ENCODE measurements at places on chromosomes 7 and 10.

DNA sequence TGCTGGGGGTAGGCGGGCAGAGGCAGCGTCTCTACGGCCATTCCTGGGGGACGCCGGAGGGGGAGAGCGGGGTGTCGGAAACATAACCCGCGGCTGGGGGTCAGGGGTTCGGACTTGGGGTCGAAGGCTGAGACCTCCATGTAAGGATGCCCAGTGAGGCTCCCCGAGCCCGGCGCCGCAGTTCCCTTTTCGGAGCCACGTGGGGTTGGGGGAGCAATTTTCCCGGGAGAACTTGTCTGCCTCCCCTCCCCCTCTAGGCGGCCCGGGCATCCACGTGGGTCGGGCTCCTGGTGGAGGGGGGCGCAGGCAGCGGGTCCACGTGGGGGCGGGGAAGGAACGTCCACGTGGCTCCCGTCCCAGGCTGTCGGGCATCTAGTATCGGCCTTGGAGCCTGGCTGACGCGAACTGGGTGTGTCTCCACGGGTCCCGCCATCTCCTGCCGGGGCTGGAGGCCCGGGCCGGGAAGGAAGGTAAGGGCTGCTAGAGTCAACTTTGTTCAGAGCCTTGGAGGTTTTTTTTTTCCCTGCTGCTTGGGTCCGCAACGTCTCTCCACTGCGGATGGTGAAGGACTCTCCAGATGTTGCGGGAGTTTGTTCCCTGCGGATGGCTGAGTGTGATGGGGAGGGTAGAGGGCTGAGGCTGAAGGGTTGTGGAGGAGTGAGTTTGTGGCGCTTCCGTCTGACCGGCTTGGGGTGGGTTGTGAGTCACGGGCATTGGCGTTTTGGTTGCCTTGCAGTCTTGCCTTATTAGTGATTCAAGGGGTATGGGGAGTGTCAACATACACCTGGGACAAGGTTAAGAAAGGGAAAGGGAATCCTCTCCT lies 744 bp downstream of the PPRC1 start:
- DNase-seq, result peak; percentile 51

- no peak for DNase-seq
Observed at GRCh38 chr10:84196941-84197340, 2.6 kb downstream of the CDHR1 start.

DNA sequence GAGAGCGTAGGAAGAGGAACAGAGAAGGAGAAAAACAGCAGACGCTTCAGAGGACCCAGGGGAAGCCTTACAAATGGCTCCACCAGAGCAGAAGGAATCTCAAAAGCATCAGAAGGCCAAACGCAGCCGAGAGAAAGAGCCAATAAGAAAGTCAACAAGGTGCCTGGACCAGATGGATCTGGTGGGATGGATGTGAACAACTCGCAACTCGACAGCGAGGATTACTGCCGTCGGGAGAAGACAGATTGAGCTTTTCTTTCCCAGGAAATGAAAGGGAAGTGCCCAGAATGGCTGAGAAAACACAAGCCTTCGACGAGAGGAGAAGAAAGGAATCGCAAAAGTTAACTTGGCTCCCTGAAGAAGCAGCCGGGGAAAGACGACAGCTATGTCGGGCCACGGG lies 132.8 kb upstream of the MGMT start:
- DNase-seq, result no peak

DNA sequence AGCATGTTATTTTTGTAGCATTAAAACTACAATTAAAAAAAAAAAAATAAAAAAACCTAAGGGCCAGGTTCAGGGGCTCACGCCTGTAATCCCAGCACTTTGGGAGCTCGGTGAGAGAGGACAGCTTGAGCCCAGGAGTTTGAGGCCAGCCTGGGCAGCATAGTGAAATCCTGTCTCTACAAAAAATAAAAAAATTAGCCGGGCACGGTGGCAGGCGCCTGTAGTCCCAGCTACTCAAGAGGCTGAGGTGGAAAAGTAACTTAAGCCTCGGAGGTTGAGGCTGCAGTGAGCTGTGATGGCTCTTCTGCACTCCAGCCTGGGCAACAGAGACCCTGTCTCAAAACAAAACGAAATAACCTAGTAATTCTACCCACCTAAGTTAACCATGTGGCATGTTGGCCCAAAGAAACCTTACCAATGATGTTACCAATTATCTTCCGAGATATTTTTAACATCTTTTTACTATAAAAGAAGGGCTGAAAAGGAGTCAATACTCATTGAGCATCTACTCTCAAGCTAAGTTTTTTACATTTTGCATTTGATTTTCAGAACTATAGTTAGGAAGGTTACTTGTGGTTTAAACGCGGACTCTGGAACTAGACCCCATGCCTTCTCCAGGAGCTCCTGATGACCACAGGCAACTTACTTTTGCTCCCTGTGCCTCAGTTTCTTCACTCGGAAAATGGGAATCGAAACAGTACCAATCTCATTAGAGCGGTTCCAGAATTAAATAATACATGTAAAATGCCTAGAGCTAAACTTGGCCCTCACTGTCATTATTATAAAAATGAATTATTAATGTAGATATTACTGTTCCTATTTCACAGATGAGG lies 1.4 kb downstream of the ITGB1 start:
- DNase-seq, result no peak

DNA sequence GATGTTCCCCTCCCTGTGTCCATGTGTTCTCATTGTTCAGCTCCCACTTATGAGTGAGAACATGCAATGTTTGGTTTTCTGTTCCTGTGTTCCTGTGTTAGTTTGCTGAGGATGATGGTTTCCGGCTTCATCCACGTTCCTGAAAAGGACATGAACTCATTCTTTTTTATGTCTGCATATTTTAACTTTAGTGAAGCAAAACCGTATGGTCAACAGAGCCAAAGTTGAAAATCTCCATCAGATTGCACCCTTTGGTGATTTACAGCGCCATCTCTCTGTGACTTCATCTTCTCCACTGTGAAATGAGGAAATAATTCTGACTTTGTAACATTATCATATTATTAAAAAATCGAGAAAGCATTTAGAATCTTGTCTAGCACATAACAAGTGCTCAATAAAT lies 132.3 kb upstream of the PLXDC2 start:
- DNase-seq, result no peak

DNA sequence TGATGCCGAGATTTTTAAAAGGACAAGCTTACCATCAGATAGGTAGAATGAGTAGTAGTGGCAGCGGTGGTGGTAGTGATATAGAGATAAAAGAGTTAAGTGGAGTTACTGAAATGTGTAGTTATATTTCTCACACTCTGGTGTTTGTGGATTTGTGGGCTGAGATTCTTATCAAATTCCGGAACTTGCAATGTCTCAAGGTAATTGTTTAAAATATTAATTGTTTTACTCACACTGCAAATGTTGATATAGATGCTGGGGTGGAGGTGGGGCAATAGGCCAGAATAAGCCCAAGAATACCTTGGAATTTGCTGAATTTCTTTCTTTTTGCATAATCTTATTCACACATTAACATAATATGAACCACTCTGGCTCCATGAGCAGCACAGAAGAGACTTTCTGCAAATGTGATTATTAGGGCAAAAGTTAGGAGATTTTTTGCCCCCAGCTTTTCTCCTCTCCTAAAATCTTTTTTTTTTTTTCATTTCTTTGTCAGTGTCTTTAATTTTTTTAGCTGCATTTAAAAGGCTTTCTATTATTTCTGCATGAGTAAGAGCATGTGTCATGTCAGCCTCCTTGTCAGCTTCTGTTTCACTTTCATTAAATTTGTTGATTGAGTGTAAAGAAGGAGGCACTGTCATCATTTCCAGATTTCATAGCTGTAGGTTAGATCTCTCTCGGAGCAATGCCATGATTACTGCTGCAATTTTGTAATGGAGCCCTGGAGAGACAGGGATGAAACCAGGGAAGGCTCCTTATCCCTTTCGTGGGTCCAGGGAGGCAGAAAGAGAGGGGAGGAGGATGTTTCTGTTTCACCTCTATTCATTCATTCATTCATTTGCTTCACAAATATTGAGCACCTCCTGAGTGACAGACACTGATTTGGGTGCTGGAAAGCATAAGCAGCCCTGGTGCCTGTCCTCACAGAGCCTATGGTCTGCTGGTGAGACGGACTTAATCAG lies 13.1 kb upstream of the SGMS1 start:
- DNase-seq, result peak; percentile 64

DNA sequence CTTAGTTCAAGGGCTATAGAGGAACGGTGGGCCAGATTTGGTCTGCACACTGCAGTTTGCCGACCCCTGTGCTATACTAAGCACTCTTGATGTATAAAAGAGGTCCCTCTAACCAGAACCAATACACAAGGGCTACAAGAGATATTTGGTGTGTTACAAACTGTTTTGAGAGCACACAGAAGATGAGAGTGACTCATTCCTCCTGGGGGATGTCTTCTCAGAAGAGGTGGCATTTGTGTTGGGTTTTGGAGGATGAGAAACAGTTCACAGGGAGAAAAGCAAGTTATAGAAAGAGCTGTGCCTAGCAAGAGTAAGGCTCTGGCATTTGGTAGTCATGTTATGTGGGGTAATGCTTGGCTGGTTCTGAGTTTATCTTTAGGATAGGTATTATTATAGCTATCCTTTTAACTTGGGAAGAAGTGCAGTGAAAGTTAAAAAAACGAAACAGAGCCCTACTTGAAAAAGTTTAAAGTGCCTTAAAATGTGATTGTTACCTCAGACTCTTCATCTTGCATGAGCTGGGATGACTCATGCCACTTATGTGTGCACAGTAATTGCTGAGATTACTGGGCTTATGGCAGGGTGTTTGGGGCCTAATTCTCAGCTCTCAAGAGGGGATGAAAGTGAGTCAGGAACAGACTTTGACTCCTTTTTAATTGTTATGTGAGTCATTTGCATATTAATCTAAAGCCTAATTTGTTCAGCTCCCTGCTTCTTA lies 160.4 kb downstream of the KIF20B start:
- DNase-seq, result no peak

DNA sequence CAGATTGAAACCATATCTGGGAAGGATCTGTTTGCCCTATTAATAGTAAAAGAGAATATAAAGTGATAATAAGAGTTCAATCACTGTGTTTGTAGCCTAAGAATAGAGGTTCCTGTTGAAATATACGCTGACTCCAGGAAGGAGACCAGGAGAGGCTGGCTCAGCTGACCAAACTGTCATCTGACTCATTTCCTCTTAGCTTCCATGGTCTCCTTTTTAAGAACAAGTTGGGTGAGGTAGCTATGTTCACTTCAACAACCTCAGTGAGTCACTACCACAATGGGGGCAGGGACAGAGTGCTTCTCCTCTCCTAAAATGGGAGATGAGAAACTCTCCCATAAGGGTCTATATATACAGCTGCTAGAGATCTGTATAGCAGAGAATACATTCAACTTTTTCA lies 543.3 kb downstream of the CALN1 start:
- DNase-seq, result no peak

DNA sequence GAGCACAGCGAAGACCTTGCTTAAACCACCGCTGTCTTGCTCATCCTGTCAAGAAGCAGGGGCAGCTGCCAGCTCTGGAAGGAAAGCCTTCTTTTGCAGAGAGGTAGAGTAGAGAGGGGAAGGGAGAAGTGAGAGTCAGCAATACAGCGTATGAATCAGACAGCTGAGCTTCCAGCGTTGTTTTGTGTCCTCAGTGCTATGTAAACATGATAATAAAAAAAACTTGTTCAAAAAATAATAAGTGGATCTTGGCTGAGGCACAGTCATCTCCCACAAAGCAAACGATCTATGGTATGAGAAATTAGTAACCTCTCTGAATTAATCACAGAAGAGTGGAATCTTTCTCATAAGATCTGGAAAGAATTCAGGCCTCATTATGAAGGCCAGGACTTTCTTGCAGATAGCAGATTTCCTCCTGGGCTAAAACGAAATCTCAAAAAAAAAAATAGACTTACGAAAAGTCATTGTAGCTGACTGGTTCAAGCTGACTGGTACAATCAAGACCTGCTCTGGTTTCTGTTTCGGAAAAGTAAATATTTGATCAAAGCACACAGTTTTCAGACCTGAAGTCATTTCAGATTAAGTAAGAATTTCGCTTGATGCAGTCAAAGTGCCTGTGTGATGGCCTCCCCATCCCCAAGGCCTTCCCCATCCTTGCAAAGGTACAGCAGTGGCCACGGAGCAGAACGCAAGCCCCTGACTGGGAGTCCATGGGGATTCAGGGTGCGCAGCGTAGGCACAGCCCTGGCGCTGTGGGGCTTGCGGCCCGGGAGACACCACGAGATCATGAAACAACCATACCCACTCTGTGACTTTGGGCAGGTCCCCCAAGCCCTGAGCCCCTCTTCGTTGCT lies 29.4 kb downstream of the CHST15 start:
- peak; percentile 21 for DNase-seq

GRCh38 chr7:106486331-106486730 lies 174.6 kb downstream of the CCDC71L start:
- no peak for DNase-seq

- DNase-seq, result no peak
Observed at GRCh38 chr7:39622609-39623008, 763 bp upstream of the RALA start.

- no peak for DNase-seq
Observed at GRCh38 chr7:154409703-154410311, 357.6 kb downstream of the DPP6 start.

DNA sequence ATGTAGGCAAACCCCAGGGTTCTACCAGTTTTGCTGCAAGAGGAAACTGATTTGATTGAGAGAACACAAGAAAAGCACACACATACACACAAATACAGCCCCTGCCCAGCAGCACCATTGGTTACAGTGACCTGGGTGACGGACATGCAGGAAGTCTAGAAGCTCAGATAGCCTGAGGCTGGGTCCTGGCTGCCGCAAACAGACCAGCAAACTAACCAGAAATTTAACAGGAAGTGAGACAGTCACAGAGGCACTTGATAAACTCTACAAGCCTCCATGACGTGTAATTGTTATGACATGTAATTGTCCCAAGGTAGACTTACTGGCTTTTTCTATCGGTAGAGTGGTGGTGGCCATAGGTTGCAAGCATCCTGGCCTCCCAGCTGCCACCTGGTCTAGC lies 58.9 kb downstream of the PRKAR2B start:
- DNase-seq, result peak; percentile 25

Data from CD4-positive, alpha-beta T cell treated with Interleukin-17A for 1 hour (primary cell).